ENCODE measurements at places on chromosomes 1 and 21.

DNA sequence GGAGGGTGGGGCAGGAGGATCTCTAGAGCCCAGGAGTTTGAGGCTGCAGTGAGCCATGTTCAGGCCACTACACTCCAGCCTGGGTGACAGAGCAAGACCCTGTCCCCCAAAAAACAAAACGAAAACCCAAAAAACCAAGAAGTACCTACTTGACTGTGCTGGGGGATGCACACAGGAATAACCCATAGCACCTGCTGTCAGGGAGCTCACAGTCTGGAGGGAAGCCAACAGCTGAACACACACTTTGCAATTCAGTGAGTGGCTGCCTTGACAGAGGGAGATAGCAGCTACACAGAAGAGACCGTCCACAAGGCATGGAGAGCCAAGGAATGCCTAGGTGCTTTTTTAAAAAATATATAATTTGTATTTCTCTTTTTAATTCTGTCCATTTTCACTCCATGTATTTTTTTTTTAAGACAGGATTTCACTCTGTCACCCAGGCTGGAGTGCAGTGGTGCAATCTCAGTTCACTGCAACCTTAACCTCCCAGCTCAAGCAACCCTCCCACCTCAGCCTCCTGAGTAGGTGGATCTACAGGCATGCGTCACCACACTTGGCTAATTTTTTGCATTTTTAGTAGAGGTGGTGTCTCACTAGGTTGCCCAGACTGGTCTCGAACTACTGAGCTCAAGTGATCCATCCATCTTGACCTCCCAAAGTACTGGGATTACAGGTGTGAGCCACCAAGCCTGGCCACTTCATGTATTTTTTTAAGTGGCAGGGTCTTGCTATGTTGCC lies 68.7 kb downstream of the NID1 start:
- no peak for DNase-seq

DNA sequence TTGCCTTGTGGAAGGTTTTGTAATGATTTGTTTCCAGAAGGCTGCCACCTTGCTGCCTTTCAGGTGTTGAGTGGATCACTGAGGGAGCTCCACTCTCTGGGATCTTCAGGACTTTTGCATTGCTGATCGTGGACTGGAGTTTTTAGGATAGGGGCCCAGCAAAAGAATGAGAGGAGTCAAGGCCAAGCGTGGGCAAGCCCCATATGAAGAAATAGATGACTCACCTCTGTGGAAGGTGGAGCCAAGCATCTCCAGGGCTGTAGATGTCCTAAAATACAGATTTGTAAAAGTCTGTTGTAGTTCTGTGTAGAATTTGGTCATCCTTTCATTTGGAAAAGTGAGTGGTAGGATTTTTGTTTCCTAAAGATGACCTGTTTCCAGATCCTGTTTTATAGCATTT lies 67.0 kb downstream of the ST3GAL3 start:
- DNase-seq, result no peak

- no peak for DNase-seq
These were observed 16.2 kb downstream of the WDR47 start for GRCh38 chr1:109025694-109026093.

GRCh38 chr1:9881838-9882249 lies 28.2 kb downstream of the CTNNBIP1 start:
- DNase-seq, result no peak

DNA sequence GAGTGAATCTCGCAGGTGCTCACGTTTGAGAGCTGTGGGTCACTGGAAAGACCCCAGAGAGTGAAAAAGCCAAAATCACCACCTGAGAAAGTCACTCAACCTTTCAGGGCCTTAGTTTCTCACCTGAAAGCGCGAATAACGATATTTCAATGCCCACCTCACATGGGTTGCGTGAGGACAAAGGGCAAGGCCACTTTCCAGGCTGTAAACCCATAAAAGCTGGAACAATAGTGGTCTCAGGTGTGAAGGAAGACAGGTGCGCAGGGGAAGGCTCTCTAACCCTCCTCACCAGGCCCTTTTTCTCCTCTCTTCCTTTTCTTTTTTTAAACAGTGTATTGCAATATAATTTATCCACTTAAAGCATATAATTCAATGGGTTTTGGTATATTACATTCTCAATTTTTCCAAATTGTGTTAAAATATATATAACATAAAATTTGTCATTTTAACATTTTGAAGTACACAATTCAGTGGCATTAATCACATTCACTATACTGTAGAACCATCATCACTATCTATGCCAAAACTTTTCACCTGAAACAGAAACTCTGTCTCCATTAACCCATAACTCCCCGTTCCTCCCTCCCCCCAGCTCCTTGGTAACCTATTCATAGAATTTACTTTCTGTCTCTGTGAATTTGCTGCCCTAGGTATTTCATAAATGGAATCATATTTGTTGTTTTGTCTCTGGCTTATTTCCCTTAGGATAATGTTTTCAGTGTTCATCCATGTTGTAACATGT lies 118.4 kb upstream of the TNR start:
- no peak for DNase-seq

- DNase-seq, result no peak
These were observed 9.1 kb downstream of the RXRG start for GRCh38 chr1:165435801-165436200.

DNA sequence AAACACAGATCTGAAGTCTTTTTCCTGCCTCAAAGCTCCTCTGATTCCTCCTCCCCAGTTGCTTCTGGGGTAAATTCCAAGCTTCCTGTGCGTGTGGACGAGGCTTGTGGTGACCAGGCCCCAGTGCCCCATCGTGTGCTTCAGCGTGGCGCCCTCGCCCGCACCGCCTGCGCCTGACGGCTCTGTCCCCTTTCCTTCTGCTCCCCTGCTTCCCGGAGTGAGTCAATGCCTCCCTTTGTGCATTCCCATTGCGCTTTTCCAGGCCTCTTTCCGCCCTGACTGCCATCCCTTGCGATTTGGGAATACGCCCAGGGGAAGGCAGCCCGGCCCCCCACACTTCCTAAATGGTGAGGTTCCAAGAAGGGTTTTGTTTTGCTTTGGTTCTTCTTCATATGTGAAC lies 36.3 kb downstream of the FAAP20 start:
- DNase-seq, result no peak

- no peak for DNase-seq
These were observed 16.9 kb upstream of the PTTG1IP start for GRCh38 chr21:44890338-44890931.

GRCh38 chr1:201038186-201038876 lies 14.8 kb upstream of the KIF21B start:
- no peak for DNase-seq

DNA sequence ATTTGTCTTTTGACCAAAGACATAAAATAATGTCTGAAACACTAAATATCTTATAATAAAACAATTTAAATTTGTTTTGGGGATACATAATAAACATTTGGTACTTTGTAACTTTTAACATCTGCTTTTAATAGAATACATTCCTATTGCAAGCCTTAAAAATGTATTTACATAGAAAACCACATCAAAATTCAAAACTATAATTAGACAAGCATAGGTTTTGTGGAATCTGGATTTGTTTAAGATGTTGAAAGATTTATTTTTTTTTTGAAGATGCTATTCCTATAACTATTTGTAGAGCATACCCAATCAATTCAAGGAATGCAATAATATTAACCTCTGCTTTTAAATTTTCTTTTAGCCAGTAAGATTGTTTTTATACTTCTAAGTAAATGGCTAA lies 125.7 kb downstream of the FMN2 start:
- DNase-seq, result no peak

DNA sequence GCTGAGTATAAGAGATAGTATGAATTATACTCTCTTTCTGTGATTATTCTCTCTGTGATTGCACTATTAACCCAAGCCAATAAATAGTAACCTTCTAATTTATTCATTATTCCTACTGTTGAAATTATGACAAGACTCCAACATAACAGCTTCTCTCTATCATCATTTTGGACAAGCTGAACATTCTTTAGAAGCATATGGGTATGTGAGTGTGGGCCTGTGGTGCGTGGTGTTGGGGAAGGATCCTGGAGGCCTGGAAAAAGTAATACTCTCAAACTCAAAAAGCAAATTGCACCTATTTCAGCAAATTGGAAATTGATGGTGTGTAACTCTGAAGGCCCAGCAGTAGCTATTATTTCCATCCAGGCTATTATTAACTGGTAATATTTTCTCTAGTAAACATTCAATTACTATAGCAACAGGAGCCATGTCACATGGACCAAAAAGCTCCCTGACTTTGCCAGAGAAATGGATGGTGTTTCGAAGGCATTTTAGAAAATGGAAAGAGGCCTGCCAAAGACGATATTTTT lies 502.8 kb downstream of the LTN1 start:
- no peak for DNase-seq

- DNase-seq, result no peak
These were observed 11.4 kb downstream of the SMAP2 start for GRCh38 chr1:40384887-40385286.

- DNase-seq, result no peak
These were observed 918.0 kb downstream of the LTN1 start for GRCh38 chr21:28074676-28075075.

DNA sequence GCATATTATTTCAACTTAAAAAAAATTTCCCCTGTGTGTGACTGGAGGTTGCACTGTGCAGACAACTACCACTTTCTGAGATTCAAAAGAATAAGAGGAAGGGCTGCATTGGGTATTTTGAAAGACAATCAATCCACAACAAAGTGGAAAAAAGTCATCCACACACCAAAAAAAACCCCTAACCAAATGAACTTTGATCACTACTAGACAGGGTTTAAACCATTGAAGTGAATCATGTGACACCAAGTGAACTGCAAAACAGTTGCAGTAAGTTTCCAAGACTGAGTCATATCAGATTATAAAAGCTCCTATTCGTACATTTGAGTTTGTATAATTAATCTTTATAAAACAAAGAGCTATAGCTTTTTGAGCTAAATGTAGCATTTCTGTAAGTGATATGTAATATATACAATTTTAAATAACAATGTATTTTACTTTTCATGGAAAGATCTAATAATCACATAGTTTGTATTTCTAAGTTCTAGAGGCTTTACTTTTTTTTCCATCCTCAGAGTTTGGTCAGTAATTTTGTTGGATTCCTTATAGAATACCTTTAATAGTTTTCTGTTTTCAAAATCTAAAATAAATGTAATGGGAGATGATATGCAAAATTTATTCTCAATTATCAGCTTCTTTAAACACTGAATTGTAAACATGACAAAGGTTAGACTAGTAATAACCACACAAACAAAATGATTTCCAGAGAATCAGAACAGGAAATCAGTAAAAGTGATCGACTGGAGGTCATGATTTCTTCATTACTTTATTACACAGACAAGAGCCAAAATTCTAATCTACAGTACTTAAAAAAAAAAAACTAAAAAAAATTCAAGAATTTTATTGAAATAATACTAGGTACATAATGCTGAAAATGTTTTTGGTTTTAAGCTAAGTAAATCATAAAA lies 50.5 kb upstream of the GFI1 start:
- DNase-seq, result no peak

DNA sequence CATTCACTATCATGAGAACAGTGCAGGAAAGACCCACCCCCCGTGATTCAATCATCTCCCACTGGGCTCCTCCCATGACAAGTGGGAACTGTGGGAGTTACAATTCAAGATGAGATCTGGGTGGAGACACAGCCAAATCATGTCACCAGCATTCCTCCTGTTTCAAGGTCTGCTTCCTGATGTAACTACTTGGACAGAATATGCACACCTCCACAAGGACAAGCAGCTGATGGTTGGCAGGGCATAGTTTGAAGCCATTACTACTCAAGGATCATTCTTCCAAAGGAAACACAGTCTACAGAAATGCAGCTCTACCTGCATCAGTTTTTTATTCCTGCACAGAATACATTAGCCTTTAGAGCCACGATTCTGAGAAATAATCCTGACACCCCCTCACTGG lies 28.5 kb upstream of the RNF2 start:
- DNase-seq, result no peak

DNA sequence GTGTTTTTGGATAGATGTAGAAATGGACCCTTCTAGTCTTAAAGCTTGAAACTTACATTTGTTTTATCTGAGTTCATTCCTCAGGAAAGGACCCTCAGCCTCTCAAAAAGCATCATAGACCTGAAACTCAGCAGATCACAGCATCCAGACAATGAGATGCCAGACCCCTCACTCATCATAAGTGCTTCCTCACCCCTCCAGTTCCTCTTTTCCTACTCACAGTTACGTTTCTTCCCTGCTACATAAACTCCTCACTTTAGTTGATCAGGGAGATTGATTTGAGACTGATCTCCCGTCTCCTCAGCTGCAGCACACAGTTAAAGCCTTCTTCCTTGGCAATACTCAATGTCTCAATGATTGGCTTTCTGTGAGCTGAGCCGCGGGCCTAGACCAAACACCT lies 282.0 kb downstream of the FAM72C start:
- DNase-seq, result no peak

- DNase-seq, result no peak
These were observed 127.0 kb downstream of the NME7 start for GRCh38 chr1:169240449-169241232.

DNA sequence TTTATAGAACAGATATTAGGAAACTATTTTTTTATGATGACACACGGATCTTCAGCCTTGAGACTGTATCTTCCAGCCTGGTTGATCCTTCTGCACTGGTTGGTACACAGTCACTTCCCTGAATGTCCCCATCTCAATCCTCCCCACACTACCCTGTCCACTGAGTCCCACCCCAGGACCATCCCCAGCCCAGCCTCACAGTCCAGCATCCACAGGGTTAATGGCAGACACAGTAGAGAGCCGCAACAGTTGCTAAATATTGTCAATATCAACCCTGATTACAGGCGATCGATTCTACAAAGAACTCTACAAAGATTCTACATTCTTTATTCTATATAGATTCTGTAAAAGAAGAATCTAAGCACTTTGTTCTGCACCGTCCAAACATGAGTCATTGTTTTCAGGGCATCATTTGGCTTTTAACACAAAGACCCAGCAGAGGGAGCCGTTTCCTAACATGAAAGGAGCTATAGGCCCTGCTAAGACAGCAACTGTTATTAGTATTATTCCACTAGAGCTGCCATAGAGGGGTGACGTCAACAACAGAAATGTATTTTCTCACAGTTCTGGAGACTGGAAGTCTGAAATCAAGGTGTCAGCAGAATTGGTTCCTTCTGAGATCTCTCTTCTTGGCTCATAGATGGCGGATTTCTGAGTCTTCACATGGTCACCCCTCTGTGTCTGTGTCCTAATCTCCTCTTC lies 30.1 kb upstream of the IFNAR2 start:
- DNase-seq, result peak; percentile 82

DNA sequence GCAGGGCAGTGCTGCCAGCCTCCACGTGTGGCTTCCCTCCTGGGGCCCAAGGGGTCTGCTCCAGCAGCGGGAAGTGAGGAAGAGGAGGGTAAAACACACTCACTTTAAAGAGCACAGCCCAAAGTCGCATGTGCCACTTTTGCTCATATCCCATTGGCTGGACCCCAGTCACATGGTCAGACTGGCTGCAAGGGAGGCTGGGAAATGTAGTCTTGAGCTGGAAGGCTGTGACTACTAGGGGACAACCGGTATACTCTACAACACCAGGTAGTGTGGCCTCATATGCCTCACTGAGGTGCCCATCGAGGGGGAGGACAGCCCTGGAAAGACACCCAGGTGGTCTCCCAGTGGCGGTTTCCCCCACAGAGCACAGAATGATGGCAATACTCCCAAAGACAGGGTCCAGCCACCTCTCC lies 45.2 kb downstream of the CAMK2N1 start:
- peak; percentile 40 for DNase-seq

All from SW 1271 (cell line).